Hepatocyte (in vitro differentiated cells): ENCODE measurements at places on chromosomes 3 and 15.

DNA sequence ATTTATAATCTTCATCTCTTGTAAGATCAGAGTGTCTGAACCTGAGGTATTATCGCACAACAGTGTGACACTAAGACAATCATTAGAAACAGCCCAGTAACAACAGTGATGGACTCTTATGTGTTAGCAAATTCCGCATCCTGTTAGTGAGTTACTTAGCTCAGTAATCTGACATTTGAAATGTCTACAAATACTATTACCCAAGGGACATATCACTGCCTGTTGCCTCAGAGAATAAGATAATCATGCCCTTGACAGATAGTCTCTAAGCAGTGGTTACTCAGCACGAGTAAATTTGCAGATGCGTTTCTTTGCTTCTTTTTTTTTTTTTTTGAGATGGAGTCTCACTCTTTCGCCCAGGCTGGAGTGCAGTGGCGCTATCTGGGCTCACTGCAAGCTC is 13.4 kb upstream of the RTP1 start:
- no peaks in the 10 kb centered on the region for H3K27me3 ChIP-seq
- peaks cover 13% of the 10 kb centered on the region for H3K4me1 ChIP-seq
- no peaks in the 10 kb centered on the region for H3K36me3 ChIP-seq
- no peak overlapping the region for H3K27ac ChIP-seq
- no peak overlapping the region for H3K4me3 ChIP-seq
- no peak for DNase-seq

DNA sequence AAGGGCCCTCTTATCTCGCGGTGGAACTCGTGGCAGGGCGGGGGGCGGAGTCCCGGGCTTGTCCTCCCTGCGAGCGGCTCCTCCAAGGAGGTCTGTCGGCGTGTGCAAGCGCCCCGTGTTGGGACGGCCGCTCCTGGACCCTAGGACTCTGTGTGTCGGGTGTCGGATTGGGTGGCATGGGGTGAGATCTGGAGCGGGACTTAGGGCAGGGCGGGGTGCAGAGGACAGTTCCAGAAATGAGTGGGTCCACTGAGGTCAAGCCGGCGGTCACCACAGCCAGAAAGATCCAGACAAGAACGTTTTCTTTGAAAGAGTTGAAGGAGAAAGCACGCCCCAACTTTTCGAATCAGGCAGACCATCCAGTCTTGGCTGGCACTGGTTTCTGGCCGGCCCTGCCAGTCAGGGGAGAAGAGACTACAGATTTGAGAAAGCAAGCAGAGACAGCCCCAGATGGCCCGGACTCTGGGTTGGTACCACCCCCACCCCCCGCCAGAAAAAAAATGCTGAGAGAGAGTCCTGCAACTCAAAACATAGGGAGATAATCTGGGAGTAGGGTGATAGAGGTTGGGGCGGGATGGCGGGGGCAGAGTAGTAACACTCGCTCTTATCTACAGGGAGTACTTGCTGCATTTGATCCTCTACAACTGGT is 784 bp upstream of the CISH start:
- peaks cover 23% of the 10 kb centered on the region for H3K4me1 ChIP-seq
- H3K36me3 ChIP-seq: no peaks in the 10 kb centered on the region
- H3K27ac ChIP-seq: peak overlapping the region; percentile 85
- DNase-seq: peak; percentile 38
- peak overlapping the region; percentile 19 for H3K4me3 ChIP-seq

- H3K27ac ChIP-seq: peak overlapping the region; percentile 44
- H3K4me1 ChIP-seq: peaks cover 29% of the 10 kb centered on the region
- H3K36me3 ChIP-seq: no peaks in the 10 kb centered on the region
- H3K4me3 ChIP-seq: no peak overlapping the region
- DNase-seq: peak; percentile 46
These were observed 101.3 kb upstream of the HES1 start for GRCh38 chr3:194034346-194035336.

DNA sequence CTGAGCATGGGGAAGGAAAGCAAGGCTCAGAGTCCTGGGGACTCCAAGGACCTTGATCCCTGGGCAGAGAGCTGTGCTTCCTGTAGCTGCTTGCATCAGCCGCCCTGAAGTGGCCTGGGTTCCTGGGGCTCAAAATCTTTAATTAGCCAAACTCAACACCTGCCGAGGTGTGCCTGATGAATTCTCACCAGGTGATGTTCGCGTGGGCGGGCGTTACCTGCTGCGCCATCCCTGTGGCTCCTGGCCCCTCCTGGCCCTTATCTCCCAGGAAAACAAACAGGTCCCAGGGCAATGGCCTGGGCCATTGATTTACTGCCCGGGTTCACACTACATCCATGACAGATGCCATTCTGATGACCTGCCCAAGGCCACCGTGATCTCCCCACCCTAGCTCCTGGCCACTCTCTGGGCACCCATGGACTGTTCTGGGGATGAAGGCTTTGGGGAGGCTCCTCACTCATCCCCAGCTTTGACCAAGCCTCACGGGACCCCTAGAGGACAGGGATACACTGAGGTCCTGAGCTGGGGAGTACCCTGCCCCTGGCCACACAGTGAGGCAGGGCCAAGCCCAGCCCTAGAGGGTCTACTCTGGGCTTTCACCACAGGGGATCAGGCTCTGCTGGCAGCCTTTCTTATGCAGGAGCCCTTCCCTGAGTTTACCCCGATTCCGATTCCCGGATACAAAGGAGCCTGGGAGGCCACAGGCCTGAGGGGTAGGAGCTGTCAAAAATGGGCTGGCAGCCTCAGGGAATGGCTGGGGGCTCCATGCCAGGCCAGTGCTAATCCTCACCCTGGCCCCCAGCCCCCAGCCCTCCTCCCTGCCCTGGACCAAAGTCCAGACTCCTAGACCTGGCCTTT is 5.7 kb downstream of the SLC38A3 start:
- peak overlapping the region; percentile 79 for H3K27ac ChIP-seq
- no peak overlapping the region for H3K4me3 ChIP-seq
- H3K27me3 ChIP-seq: peaks cover 15% of the 10 kb centered on the region
- peak; percentile 75 for DNase-seq
- H3K4me1 ChIP-seq: peaks cover under 1% of the 10 kb centered on the region

- no peaks in the 10 kb centered on the region for H3K27me3 ChIP-seq
- peaks cover 38% of the 10 kb centered on the region for H3K4me1 ChIP-seq
- peak overlapping the region; percentile 84 for H3K27ac ChIP-seq
- no peak for DNase-seq
- H3K36me3 ChIP-seq: no peaks in the 10 kb centered on the region
These were observed 46.6 kb downstream of the ZBTB38 start for GRCh38 chr3:141414800-141415462.

DNA sequence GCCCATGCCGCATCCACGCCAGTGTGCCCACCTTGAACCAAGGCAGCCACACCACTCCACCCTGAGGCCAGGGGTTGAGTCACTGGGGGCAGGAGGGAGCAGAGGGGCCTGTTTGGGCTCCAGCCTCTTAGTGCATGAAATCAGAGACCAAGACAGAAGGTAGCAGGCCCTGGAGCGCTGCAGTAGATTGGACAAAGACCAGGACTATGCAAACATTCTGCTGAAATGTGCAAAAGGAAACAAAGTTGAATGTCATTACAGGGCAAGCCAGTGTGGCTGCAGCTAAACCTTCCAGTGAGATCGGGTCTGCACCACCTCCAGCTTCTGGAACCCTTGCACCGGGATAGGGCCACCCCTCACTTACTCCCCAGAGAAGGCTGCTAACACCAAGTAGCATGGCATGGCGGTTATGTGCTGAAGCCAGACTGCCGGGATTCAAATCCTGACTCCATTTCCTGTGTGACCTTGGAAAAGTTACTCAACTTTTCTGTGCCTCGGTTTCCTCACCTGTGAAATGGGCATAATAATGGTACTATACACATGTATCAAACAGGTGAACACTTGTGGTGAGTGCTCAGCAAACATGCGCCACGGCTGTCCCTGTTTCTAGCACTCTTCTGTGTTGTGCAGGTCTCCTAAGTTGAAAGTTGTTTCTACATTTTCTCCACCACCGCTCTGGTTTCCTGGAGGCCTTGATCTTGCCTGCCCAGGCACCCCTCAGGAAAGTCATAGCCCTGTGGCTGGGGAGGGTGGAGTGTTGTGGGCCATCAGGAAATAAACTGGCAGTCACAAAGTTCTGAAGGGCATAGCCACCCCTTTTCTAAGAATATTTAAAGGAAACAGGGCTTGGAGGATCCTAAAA is 25.0 kb upstream of the GP9 start:
- H3K27me3 ChIP-seq: no peaks in the 10 kb centered on the region
- no peak for DNase-seq
- H3K27ac ChIP-seq: no peak overlapping the region
- no peak overlapping the region for H3K4me3 ChIP-seq
- no peaks in the 10 kb centered on the region for H3K36me3 ChIP-seq

GRCh38 chr3:123552095-123552714 is 32.6 kb downstream of the HACD2 start:
- no peak overlapping the region for H3K4me3 ChIP-seq
- no peaks in the 10 kb centered on the region for H3K4me1 ChIP-seq
- H3K36me3 ChIP-seq: no peaks in the 10 kb centered on the region
- H3K27me3 ChIP-seq: no peaks in the 10 kb centered on the region
- no peak for DNase-seq
